ENCODE measurements at places on chromosomes 13 and 19. TPM values are rescaled to one million over a fixed set of nuclear protein-coding genes. Genes with fewer than 3 reads are reported as not detected.
A peak's percentile ranks its signal among the peaks of the same experiment; 100 is the strongest.

- no peak overlapping the region for H3K4me3 ChIP-seq
- H3K27ac ChIP-seq = no peak overlapping the region
- H3K4me1 ChIP-seq = no peaks in the 10 kb centered on the region
- H3K27me3 ChIP-seq = no peaks in the 10 kb centered on the region
Observed at GRCh38 chr13:94481941-94482340, 2.5 kb upstream of the DCT start.

DNA sequence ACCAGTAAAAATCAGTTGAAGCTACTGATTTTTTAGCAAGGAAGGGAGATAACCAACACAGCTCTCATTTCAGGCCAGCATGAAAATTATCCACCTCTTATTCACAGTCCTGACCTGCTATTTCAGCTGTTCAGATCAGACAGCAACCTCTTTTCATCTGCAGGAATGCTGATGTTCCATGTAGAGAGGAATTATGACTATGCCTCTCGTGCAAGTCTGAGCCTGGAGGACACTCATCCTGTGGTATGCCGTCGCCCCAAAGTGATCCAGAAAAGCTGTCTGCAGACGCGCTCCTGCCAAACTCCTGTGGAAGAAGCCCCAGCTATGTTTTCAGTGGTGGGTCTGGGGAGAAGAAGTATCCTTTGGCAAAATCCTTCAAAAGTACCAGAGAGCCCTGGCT, 563.5 kb upstream of the SLITRK1 start:
- DNase-seq = no peak
- no peaks in the 10 kb centered on the region for H3K27me3 ChIP-seq
- no peak overlapping the region for H3K27ac ChIP-seq
- H3K4me1 ChIP-seq = no peaks in the 10 kb centered on the region
- H3K36me3 ChIP-seq = no peaks in the 10 kb centered on the region

- no peak within 1 kb of the TSS for H3K4me3 ChIP-seq
- H3K27me3 ChIP-seq = peaks cover 72% of the 10 kb centered on the region
- H3K36me3 ChIP-seq = no peaks in the 10 kb centered on the region
- no peak for DNase-seq
- H3K27ac ChIP-seq = no peak within 1 kb of the TSS
- peaks cover 18% of the 10 kb centered on the region for H3K4me1 ChIP-seq
Observed at GRCh38 chr19:39498798-39499642, at the start of gene DLL3. DLL3 (plus strand) TSS chr19:39498947; CDS start chr19:39498975, 28 bp downstream.

DNA sequence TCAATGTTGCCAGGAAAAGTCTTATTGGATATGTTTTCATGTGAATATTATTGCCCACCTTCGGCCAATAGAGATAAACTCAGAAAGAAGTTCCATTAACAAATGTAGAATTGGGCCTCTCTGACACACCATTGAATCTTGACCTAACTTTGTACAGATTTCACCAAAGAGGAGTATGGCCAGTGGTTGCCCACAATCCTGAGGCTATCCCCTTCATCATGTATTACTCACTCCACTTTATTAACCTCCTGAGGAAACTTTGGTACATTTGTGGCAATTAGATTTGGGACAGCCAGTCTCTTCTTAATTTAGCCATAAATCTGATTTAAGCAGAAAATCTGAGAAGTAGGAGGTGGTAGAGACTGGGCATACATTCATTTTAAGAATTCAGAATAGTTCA, 53.3 kb upstream of the POSTN start:
- H3K4me1 ChIP-seq = no peaks in the 10 kb centered on the region
- no peak for DNase-seq
- H3K27ac ChIP-seq = no peak overlapping the region

GRCh38 chr13:28324181-28324789, 170.6 kb downstream of the FLT1 start:
- H3K27ac ChIP-seq = no peak overlapping the region
- no peak overlapping the region for H3K4me3 ChIP-seq
- no peaks in the 10 kb centered on the region for H3K36me3 ChIP-seq
- H3K4me1 ChIP-seq = peaks cover 28% of the 10 kb centered on the region
- peaks cover 2% of the 10 kb centered on the region for H3K27me3 ChIP-seq

The DCT gene
- total RNA-seq = 0.18 TPM

The ZIC2 gene
- total RNA-seq = not detected

The CERS1 gene
- total RNA-seq = 15.3 TPM

DNA sequence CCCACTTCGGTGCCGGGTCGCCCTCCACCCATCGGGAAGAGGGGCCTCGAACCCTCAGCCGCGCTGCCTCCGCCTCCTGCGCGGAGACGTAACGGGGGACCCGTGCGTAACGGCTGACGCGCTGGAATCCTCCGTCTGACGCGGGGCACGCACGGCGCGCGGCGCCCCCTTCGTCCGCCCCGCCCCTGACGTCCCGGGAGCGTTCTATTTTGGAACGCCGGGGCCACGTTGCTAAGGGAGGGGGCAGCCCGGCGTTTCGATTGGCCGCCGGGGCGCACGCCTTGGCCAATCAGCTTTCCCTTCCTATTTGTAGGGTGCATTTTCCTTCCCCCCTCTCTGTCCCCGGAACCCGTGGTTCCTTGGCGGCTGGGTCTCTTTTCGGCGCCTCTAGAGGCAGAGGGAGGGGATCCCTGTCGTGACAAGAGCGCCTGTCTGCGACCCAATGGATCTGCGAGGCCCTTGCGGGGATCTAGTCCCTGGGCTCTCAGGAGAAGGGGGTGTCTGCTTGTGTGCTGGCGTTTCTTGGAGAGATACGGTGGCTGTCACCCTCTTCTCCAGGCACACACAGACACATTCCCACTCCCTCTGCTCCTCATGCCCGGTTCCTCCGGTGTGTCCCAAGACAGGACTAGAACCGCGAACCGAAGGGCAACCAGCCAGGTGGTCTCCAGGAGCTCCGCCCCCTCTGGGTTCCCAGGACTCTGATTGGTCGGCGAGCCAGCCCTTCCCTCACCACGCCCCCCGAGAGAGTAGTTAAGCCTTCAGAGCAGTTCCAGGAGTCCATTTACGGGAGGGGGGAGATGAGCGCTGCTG, 1.5 kb downstream of the FOSB start:
- peak; percentile 97 for DNase-seq
- peaks cover 14% of the 10 kb centered on the region for H3K36me3 ChIP-seq
- peaks cover 43% of the 10 kb centered on the region for H3K4me1 ChIP-seq
- peak overlapping the region; percentile 97 for H3K27ac ChIP-seq

GRCh38 chr19:53994811-53995210, 3.4 kb downstream of the CACNG6 start:
- peaks cover 54% of the 10 kb centered on the region for H3K27me3 ChIP-seq
- H3K4me3 ChIP-seq = no peak overlapping the region
- DNase-seq = no peak
- peaks cover 24% of the 10 kb centered on the region for H3K4me1 ChIP-seq
- H3K36me3 ChIP-seq = no peaks in the 10 kb centered on the region

DNA sequence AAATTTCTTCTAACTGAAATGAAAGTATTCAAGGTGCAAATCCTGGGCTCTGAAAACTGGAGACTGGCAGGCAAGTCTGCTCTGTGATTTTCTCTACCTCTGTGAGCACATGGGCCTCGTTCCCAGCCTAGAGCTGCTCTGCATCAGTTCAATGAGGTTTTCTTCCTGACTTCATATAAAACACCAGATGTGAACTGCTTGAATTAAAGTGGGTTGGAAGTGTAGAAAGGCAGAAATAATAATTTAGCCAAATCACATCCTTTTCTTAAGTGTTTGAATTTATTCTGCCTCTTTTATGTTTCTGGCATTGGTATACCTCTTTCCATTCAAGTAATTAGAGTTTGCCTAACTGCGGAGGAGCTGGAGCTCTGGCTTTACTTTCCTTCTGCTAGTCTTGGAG, 540.8 kb downstream of the OLFM4 start:
- no peak overlapping the region for H3K4me3 ChIP-seq
- DNase-seq = peak; percentile 87
- no peaks in the 10 kb centered on the region for H3K36me3 ChIP-seq
- H3K4me1 ChIP-seq = no peaks in the 10 kb centered on the region
- no peak overlapping the region for H3K27ac ChIP-seq

DNA sequence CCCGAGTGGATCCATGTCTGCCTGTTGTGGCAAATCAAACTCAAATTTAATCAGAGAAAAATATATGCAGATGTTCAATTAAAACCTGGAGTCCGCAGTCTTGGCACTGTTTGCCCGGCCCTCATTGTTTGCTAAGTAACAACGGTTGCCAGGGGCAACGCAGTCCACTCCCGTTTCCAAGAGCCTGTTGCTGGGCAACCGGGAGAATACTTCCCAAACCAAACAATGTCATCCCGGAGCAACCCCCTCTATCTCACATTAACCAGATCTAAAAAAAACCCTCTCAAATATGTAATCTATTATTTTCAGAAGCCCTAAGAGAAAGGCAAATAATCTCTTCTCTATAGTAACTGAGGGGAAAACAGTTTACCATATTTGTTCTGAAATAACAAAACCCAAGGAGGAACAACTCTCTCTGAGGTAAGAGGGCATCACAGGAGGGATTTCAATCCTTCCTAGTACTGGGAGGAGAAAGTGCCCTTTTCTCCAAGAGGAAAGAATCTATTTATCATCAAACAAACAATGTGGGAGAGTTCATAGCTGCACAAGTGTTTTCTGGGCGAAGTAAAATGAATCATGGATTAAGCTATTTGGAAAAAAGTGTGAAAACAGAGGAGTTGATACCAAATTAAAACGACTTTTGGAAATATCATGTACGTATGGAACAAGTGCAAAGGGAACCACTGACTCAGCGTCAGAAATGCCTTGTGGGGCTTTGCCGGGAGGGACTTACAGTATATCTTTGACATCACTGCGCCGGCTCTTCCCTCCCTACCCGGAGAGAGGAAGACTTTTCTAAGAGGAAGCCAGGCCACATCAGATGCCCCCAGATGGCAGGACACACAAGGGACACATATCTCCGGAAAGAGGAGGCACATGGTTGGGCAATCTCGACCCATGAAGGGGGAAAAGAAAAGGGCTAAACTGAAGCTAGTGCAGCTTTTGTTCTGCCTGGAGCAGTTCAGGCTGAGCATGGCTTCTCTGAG, 43.3 kb downstream of the RFX2 start:
- H3K4me1 ChIP-seq = peaks cover 66% of the 10 kb centered on the region
- H3K27me3 ChIP-seq = no peaks in the 10 kb centered on the region
- no peak overlapping the region for H3K4me3 ChIP-seq
- peak; percentile 99 for DNase-seq
- H3K27ac ChIP-seq = peak overlapping the region; percentile 96

DNA sequence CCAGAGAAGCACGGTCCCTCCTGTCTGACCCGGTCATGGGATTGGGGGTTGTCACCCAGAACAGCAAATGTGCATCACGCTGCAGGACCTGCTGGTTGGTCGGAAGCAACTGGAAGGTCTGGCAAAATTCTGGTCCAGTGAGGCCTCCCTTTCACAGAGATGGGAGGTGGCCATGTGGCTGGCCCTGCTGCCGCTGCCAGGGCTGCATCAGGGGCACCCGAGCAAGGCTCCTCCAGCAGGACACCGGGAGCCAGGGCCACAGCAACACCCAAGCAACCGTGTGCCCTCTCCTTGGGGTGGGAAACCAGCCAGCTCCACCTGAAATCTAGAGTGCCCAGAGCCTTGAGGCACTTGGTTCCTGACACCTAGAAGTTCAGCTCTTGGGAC, 11.5 kb upstream of the GAS6 start:
- peaks cover 24% of the 10 kb centered on the region for H3K4me1 ChIP-seq
- no peak overlapping the region for H3K27ac ChIP-seq
- peaks cover 5% of the 10 kb centered on the region for H3K27me3 ChIP-seq
- H3K36me3 ChIP-seq = no peaks in the 10 kb centered on the region
- DNase-seq = no peak

The OLFM2 gene
- 13.1 TPM for total RNA-seq

- no peak overlapping the region for H3K4me3 ChIP-seq
- H3K27ac ChIP-seq = no peak overlapping the region
- DNase-seq = no peak
Observed at GRCh38 chr19:56223481-56223880, 21.4 kb downstream of the ZSCAN5C start.

GRCh38 chr19:4600893-4601292, 38.4 kb upstream of the TNFAIP8L1 start:
- H3K4me1 ChIP-seq = peaks cover 19% of the 10 kb centered on the region
- H3K36me3 ChIP-seq = no peaks in the 10 kb centered on the region
- peaks cover 40% of the 10 kb centered on the region for H3K27me3 ChIP-seq
- no peak overlapping the region for H3K4me3 ChIP-seq

Data from muscle of leg (tissue), 16 donors.